Hematopoietic multipotent progenitor cell treated with erythropoietin and hydrocortisone succinate and interleukin-3 and kit ligand, for 17 days (in vitro differentiated cells): ENCODE measurements at places on chromosomes 7 and 10.

DNA sequence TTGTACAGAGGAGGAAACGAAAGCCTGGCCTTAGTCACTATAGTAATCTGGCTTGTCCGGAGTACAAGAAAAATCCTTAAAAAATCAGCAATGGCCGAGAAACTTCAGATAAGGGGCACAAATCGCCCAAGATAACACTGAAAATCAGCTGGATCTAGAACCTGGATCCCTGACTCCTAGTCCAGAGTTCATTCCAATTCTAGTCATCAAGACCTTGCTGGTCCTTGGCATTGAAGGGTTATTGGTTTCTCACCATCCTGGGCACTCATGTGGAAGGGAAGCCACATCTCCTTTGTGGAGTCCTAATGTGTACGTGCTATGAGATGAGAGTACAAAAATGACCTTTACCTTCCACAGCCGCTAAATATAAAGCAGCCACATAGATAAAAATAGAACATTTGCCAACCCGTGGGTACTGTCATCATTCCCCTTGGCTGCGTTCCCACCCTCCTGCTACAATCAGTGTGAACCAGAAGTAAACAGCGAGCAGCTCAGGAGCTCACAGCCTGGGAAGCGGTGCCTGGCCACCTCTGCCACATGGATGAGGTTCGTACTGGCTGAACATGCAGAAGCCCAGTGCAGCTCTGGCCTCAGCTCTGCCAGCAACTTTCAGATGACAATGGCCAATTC, 116.0 kb upstream of the PDLIM1 start:
- peak; percentile 88 for DNase-seq

GRCh38 chr7:132437730-132438129, 138.5 kb downstream of the PLXNA4 start:
- DNase-seq: no peak

DNA sequence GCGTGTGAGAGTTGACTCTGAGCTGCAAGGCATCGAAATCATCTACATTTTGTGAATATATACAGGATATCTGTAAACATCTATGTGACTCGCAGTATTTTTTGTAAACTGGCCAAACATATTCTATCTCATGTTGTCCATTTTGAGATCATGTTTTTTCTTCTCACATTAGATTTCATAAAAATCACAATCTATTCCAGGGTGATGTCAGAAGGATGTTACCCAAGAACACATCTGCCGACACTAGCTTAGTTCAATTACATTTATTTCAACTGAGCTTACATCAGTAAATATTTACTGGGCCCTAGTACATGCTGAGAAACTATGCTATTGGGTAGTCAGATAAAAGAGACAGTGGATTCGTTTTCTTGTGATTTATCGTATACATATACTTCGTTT, 2.5 kb upstream of the BUB3 start:
- DNase-seq: no peak

DNA sequence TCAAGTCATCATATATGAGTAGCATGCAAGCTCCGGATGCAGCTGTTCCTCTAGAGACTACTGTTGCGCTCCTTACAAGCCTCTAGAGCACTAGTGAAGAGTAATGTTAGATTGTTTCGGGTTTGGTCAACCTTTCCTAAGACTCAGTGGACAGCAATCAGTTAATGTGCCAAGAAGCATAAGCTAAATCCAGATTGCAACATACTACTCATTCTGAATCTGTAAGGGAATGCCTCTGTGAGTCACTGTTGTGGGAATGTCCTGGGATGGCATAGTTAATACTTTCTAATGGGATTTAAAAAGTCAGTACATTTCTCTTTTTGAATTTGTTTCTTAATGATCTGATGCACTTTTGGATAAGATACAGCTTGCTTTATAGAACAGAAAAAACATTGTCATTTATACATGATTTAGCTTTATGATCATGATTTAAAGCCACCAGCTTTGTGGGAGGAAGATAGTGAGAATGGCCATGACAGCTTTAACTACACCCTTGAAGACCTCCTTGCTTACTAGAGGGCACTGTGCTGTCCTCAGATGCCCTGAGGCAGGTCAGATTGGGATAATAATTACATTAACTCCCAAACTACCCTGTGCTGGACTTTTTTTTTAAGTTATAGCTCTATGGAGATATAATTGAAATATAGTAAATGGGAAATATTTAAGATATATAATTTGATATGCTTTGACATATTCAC, 138.4 kb downstream of the SDK1 start:
- DNase-seq: no peak

DNA sequence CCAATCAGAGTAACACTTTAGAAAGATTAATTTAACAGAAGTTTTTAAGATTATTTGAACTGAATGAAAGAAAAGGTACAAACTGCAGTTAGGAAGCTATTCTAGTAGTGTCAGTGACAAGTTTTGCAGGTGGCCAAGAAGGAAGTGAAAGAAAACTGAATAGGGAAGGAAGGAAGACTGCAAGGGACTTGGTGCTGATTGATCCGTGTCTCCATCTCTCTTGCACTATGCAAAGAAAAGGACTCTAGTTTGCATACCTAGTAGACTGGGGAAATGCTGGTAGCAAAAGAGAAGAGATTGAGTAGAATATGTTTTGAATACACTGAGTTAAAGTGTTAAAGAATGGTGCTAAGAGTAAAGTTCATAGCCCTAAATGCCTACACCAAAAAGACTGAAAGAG, 33.0 kb downstream of the OR6V1 start:
- no peak for DNase-seq

DNA sequence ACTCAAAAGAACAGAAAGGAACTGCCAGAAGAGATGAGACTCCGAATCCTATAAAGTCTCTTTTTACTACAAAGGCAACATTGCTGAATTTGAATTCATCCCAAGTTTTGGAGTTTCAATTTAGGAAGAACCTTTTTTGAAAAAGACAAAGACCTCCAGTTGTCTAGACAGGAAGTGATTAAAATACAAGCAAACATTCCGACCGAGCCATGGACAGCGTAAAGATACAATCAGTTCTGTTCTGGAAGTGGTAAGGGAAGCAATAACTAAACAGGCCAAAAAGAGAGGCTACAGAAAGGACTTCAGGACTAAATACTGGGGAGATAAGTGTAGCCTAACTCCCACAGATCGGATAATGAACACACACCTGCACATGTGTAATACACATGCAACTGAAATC, 101.0 kb downstream of the SMURF1 start:
- DNase-seq: no peak

DNA sequence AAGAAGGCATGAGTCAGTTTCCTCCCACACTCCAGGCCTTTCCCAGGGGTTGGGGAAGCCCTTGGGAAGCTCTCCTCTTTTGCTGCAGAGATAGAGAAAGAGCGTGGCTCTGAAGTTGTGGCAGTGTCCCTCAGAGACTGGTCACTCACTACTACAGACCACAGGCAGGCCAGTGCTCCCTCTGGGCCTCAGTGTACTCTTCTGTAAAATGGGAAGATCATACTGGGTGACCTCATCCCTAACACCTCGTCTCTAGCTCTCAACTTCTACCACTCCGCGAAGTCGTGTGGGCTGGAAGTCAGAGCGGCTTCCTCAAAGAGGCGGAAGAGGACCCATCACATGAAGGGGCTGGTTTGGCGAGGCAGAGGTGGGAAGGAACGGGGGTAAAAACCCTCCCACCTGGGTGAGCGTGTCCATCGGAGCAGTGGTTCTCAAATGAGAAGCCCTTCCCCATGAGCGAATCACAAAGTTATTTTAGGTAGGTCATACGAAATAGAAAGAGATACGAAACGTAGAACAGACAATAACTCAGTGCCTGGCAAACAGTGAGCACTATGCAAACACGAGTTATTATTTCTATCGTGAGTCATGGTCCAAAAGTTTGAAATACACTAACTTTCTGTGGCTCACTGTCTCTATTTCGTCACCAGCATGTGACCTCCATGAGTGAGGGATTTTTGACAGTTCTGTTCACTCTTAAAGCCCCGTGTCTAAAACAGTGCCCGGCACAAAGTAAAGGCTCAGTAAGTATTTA, 32.7 kb downstream of the PRKAG2 start:
- no peak for DNase-seq

DNA sequence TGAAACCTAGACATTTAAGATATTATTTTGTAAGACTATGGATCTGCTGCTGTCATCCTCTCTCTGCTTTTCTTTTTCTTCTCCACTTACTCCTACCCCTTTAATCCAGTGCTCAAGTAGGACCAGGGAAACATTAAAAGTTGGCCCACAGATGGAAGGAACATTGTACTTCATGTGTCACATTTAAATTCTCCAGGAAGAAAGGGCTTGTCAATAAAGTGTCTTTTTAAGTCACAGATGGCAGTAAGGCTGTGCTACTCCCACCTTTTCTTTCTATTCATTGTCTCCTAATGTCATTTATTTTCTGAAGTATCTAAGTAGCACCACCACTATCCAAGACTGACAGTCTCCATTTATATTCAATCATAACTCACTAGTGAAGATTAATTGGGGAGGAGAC, 737.7 kb upstream of the C7orf33 start:
- DNase-seq: no peak

DNA sequence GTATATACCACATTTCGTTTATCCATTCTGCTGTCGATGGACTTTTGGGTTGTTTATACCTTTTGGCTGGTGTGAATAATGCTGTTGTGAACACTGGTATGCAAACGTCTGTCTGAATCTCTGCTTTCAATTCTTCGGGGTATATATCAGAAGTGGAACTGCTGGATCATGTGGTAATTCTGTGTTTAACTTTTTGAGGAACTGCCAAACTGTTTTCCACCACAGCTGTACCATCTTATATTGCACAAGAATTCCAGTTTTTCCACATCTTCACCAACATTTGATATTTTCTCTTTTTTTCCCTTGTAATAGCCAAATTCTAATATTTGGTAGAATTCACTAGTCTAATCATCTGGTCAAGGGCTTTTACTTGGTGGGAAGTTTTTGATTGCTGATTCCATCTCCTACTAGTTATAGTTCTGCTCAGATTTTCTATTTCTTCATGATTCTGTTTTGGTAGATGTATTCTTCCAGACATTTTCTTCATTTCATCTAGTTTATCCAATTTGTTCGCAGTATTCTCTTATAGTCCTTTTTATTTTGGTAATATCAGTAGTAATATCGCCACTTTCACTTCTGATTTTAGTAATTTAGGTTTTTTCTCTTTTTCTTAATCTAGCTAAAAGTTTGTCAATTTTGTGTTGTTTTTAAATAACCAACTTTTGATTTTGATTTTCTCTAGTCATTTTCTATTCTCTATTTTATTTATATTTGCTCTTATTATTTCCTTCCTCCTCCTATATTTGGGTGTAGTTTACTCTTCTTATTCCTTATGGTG, 271.2 kb downstream of the ZEB1 start:
- DNase-seq: no peak

DNA sequence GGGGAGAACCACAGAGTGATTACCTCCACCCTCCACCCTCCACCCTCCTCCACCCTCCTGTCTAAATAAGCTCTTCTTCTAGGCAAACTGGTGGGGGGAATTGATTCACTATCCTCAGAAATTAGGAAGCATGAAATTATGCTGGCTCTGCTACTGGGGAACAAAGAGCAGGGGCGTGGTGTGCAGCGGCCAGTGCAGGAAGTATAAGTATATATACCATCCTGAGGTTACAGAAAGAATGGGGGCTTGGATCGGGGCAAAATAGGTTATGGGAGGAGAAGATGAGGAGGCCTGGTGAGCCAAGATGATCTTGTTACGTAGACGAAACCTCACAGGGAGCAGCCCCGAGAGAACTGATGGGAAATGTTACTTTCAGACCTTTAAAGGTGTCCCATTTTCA, 49.1 kb downstream of the SYPL1 start:
- no peak for DNase-seq

DNA sequence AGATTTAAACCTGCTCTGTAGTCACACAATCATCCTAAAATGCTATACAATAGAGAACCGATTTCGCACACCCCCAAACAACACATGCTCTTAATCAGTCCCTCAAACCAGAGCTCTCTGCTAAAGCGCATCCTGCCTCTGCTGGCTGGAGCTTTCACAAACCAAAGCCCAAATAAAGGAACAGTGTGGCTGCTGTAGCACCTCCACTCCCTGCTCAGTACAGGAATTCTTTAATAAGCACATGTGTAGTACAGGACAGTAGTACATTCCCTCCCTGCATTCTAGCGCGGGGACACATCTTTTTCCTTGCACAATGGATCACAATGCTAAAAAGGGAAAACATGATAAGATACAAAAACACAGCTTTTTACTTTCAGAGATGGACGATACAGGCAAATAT, 684.6 kb downstream of the MAGI2 start:
- no peak for DNase-seq

GRCh38 chr10:69578508-69578991, 5.3 kb upstream of the NEUROG3 start:
- DNase-seq: no peak

DNA sequence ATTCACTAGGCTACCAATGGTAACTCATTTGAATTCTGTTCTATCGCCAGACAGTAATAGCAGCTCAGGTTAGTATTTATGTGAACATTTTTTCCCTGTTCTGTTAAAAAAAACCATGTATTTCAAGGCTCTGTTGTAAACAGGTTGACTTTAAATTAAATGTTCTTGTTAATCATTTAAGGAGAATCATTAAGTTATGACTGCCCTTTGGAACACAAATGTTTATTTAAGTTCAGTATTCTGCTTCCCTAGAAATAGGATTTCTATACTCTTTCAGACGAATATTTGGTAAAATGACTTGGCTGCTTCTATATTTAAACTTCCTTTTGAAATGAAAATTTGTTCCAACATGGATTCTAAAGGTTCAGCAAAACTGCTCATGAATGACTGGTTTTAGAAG, 13.1 kb upstream of the CROT start:
- no peak for DNase-seq

DNA sequence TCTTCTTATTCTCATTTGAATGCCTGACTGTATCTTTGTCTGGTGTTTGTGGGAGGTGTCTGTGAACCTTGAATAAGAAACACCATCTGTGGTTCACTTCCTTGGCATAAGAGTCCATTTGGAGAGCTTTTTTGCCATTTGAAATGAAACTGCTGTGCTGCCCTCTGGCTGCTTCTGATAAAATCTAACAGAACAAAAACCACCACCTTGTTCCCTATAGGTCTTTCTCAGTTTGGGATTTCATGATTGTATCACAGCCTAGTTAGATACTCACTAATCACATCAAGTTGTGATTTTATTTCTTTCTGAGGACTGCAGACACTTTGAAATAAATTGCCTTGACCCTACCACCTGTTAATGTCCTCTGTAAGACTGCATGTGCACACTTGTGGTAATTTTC, 102.7 kb upstream of the FAM13C start:
- DNase-seq: no peak

GRCh38 chr7:151119902-151120301, 33.6 kb downstream of the AGAP3 start:
- no peak for DNase-seq

DNA sequence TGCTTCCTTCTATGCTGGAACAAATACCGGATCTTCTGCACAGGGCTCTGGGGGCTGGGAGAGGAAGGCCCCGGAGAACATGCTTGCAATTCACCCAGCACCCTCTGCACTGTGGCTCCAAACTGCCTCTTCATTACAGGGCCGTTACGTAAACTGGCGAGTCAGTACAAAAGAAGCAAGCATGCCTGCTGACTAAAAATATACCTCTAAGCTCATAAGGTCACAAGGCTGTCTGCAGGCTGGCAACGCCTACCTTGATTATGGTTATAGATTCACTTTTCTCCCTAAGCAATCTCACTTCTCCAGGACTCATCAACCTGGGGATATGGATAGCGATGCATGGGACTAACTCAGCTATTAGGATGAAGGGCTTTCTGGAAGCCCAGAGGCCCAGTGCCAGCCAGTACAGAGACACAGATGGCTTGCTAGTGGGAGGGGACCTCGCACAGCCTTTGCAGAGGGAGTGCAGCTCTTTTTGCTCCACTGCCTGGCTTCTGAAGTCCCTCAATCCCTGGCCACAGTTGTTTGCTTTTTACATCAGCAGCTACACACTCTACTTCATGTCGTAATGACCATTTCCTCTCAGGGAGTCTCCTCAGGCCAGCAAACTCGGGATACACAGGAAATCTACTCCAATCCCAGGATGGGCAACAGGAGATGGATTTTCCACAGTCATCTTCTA, 96.1 kb downstream of the SH3PXD2A start:
- no peak for DNase-seq
